ENCODE measurements at places on chromosomes 2 and 18.

- DNase-seq: no peak
Observed at GRCh38 chr2:236557306-236558030, 12.2 kb upstream of the ACKR3 start.

- no peak for DNase-seq
Observed at GRCh38 chr2:39688181-39688580, 22.5 kb downstream of the TMEM178A start.

GRCh38 chr2:155315768-155316167 is 617.3 kb downstream of the KCNJ3 start:
- DNase-seq: no peak

DNA sequence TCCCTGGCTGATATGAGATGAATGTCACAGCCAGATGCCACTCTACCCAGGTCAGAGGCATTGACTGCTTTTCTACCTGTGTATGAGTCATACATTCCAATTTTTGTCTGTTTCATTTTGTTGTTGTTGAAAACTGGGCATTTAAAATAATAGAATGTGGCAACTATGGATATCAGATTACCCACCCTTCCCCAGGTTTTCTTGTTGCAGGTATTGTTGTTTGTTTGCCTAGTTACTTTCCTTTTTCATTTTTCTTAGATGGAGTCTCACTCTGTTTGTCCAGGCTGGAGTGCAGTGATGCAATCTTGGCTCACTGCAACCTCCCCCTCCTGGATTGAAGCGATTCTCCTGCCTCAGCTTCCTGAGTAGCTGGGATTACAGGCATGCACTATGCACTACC is 70.2 kb downstream of the LRRC30 start:
- DNase-seq: no peak

- DNase-seq: no peak
Observed at GRCh38 chr2:215738351-215738750, 275.0 kb downstream of the MREG start.

DNA sequence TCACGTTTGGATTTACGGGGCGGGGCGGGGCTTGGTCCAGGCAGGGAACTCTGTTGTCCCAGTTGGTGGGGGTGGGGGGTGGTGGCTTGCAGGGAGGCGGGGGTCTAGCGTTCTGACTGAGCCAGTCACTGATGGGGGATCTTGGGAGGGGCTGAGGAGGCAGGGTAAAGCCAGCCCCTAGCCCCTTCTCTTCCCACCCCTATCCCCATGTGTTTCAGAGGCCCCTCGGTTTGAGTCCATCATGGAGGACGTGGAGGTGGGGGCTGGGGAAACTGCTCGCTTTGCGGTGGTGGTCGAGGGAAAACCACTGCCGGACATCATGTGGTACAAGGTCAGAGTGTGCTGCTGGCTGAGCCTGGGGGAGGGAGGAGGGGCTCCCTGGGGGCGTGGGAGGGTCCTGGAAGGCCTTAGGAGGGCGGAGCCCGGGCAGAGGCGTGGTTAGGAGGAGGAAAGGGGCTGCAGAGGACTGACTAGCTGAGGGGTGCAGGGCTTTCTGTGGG is 22.0 kb upstream of the GMPPA start:
- no peak for DNase-seq

DNA sequence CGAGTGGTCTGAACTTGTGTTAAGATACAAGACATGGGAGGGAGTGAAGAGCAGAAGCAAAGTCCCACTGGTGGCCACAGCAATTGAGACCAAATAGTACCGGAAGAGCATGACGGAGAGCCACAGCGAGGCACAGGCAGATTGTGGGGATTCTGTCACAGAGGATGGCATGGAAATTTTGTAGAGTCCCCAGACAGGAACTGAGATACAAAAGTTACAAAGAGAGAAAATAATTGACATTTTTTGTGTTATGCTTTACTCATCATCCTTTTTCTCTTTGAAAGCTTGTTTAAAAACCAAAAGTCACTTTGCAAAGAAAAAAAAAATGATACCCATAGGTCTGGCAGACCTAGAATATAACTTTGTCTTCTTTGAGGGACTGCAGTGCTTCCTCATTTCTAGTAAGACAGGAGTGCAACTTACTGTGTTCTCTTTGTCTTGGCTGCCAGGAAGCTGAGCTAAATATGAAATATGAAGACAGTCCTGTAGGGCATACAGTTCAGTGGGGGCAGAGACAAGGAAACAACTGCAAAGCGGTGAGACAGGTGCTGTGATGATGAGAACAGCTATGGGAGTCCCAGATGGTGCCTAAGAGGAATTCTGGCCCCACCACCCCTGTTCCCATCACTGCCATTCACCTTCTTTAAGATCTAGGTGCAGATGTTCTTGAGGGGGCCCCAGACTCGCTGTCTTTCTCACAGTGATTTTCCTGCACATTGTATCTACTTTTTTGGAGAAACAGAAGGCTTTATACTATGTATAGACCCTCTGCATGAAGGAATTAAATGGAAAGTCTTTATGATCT is 5.2 kb downstream of the ARHGAP25 start:
- no peak for DNase-seq

DNA sequence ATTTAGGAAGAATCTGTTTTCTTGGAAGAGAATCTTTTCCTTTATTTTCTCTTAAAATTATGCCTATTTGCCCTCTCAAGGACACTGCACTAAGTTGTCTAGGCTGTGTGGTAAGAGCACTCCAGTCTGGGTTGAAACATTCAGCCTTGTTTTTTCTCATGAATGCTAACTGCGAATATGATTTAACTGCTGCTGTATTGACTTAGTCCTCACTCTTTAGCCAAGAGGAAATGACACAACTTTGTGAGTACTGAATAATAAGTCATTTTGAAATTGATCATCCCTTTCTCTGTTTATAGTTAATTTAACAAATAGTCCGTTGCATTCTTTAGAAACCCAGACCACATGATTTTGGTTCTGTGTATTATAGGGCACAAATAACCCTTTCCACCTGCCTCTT is 4.5 kb upstream of the RND3 start:
- no peak for DNase-seq

- DNase-seq: no peak
Observed at GRCh38 chr18:38454764-38455469, 889.3 kb upstream of the CELF4 start.

DNA sequence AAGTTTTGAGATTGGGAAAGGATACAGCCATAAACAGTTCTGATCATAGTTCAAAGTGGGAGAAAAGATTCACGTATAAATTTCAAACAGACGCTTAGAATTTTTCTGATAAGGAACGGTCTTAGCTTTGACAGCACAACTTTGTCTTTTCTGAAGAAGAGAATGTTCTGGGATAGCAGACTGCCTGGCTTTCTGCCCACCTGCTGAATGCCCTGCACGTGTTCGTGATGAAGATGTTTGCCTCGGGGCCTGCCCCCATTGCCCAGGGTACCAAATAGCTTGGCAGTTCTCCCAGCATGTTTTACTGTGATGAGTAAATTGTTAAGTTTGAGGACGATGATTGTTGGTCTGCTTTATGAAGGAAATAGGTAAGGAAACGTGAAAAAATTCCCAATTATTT is 4.6 kb downstream of the MRPL33 start:
- no peak for DNase-seq

DNA sequence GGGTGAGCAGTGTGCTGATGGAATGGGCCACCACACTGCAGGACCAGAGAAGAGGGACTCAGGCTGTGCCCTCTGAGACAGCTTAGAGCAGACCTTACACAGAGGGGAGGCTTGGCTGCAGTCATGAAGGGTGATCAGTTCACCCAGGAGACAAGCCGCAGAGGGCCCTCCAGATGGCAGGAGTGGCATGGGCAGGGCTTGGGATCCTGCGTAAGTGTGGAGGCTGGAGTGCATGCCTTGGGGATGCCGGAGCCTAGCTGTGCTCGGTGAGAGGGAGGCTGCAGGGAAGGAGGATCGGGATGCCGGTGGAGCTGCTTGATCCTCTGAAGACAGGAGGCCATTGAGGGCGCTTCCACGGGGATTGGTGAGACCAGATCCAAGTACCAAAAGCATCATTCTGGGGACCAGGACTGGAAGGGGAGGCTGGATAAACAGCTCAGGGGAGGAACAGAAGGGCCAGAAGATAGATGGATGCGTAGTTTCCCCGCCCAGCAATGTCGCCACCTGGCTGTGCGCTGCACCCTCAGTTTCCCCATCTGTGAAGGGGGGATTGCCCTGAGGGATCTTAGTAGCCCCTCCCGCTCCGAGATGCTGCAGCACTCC is 163.4 kb downstream of the INHBB start:
- DNase-seq: no peak

DNA sequence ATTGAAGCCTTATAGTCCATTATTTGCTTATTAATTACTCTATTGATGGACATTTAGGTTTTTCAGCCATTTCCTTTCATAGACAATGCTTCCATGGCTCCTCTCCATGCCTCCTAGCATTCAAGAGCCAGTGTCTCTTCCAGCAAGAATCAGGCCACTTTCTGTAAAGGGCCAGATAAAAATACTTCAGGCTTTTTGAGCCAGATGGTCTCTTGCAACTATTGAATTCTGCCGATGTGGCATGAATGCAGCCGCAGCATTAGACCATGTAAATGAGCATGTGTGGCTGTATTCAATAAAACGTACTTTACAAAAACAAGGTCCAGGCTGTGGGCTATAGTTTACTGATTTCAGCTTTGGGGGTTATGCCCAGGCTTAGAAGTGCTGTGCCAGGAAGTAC is 38.5 kb downstream of the TRAF3IP1 start:
- no peak for DNase-seq

DNA sequence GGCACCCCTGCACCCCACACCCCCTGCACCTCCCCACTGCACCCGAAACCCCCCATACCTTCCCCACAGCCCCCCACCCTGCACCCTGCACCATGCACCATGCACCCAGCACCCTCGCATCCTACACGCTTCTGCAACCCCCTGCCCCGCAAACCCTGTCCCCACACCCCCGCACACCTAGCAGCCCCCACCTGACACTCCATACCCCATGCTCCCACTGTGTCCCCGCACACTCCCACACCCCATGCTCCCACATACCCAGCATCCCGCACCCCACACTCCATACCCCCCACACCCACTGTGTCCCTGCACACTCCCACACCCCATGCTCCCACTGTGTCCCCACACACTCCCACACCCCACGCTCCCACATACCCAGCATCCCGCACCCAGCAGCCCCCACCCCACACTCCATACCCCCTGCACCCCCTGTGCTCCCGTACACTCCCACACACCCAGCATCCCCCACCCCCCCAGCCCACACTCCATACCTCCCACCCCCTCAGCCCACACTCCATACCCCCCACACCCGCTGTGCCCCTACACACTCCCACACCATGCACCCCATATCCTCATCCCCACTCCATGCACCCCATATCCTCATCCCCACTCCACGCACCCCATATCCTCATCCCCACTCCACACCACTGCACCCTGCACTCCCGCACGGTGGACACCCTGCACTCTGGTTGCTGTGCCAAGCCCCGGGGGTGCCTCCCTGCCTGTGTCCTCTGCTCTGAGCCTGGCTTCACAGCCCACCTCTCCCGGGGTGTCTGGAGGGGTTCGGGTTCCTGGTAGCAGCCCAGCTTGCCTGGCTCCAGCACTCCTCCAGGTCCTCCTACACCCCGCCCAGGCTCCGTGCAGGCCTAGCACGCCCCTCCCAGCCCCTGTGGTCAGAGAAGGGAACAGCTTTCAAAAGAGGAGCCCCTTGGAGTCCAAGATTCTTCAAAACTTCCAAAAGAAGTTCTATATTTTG is 93.9 kb upstream of the CTDP1 start:
- DNase-seq: no peak

GRCh38 chr2:119071476-119071875 is 87.1 kb downstream of the C1QL2 start:
- DNase-seq: no peak

DNA sequence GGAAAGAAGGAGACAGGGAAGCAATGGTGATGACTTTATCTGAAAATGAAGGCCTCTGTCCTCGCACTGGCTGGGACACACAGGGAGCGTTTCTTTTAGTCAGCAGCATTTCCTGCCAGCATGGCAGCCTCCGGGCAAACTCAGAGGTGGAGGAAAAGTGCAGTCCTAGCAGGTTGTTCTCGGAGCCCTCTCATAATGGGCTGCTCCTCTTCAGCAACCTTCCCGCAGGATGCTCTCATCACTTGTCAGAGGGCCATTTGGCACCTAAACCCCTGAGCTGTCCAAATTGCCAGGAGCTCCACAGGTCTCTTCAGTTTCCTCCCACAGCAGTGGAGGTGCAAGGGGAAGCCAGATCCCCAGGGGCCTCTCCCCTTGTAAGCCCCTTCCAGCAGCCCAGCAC is 6.2 kb downstream of the STK39 start:
- no peak for DNase-seq

All from NCI-H526 treated with DMSO at 0.1 percent for 48 hours (cell line).